Lower leg skin (tissue), 4 donors: ENCODE measurements at places on chromosomes 1 and 21.
A peak's percentile ranks its signal among the peaks of the same experiment; 100 is the strongest.

DNA sequence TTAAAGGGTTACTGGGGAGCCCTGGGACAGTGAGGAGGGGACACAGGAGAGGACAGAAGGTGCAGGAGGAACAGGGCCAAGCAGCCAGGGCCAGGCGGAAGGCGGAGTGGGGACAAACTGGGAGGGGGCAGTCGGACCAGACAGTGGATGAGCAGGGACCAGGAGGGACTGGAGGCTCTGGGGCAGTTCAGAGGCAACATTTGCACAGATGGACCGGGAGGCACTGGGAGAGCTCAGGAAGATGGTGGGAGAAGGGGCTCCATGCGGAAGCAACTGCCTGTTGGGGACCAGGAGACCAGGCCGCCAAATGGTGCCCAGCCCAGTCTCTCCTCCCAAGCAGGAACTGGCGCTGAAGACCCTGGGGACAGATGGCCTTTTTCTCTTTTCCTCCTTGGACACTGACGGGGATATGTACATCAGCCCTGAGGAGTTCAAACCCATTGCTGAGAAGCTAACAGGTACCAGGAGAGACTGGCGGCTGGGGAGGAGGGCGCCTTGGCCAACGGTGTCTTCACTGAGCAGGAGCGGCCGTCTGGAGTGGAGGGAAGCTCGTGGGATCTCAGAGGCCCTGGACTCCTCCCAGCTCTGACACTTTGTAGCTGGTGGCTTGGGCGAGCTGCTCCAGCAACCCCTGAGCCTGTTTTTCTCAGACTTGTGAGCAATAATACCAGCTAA is 847 bp downstream of the SELENON start:
- DNase-seq, result no peak

DNA sequence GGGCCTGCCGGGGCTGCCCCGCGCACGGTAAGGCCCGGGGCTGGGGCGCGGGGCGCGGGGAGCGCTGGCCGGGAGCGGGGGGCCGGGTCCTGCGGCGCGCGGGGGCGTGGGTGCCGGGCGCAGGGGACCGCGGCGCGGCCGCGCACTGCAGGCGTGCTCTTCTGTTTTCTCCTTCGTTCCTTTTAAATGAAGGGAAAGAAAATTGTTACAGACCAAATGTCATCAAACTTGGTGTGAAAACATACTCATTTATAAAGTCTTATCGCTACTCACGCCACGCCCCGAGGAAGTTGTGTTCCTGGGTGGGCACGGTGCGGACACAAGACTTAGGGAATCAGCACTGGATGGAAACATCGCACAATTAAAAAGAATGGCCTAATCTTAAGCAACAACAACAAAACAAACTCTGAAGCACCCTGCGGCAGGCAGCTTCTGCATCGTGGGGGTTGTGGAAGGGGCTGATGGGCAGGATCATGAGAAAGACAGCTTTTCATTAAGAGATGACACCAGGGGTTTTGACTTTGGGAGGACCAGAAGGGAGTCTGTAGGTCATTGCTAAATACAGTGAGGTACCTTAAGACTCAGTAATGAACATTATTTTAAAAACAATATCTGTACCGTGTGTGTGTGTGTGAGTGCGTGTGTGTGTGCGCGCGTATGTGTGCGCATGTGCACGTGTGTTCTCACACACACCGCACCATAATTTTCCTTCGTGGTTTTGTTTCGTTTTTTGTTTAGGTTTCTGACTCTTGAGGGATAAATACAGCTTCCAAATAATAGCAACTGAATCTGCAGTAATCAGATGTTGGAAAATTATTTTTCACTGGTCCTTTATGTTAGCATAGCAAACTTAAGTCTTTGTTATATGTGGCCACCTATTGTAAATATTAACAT is 548 bp downstream of the B3GALT5 start:
- DNase-seq, result no peak

DNA sequence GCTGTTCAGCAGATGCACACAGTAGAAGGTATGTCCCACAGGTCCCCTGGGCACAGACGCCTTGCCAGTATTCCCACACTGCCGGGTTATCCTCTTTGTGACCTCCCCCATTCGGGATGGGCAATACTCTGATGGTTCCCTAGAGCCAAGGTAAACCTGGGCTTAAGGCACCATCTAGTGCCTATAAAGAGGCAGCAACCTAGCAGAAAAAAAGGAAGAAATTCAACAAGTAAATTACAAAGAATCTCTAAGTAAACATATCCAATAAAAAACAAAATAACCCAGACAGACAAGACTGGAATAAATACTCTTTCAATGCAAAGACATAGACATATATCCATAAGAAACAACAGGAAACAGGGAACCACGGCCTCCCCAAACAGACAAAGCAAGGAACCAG is 39.4 kb downstream of the HSF2BP start:
- no peak for DNase-seq

GRCh38 chr1:178064191-178064821 is 29.6 kb upstream of the RASAL2 start:
- no peak for DNase-seq

DNA sequence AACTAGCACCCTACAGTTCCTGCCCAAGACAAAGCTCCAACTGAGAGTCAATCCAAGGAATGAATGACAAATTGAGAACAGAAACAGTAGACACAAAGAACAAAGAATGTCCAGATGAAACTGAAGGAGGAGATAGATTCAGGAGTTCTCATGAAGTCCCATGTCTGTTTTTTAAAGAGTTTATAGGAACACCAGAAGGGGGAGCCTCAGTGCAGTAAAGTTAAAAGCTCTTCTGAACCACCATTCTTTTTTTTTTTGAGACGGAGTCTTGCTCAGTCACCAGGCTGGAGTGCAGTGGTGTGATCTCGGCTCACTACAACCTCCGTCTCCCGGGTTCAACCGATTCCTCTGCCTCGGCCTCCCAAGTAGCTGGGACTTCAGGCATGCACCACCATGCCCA is 323.6 kb downstream of the MRPL39 start:
- no peak for DNase-seq

GRCh38 chr1:101748077-101748476 is 248.6 kb downstream of the OLFM3 start:
- DNase-seq, result no peak

GRCh38 chr1:224047538-224047937 is 66.4 kb upstream of the FBXO28 start:
- DNase-seq, result no peak

DNA sequence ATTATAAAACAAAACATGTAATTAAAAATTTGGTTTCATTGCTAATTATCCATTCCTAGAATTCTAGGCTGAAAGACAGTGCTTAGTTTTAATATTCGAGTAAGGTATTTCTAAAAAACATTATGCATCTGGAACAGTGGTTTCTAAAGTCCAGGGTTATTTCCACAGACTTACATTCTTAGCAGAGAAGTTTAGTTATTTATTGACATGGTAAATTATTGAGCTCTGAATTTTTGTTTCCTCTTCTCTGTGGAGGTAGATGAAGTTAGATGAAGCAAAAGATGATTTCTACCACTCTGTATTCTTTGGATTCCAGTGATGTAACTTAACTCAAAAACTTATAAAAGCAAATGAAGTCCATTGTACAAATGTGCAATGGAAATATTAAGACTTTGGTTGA is 709.4 kb downstream of the MRPL39 start:
- no peak for DNase-seq

GRCh38 chr1:200867018-200867811 is 5.6 kb upstream of the GPR25 start:
- no peak for DNase-seq

DNA sequence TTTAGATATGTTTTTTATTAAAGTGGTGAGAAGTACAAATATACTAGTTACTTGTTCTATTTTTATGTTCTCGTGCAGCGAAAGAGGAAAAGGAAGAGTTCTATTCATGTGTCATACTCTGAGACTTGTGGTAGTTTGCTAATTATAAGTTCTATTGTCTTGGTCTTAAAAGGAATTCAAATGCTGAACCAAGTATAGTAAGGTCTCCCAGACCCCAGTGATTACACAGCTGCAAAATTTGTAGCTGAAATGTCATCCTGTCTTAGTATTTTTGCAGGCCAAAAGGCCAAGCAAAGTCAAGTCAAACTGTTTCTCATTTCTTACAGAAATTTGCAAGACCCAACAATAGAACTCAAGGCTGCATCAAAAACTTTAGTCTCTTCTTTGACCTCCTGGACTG is 268.7 kb downstream of the CHRM3 start:
- no peak for DNase-seq

DNA sequence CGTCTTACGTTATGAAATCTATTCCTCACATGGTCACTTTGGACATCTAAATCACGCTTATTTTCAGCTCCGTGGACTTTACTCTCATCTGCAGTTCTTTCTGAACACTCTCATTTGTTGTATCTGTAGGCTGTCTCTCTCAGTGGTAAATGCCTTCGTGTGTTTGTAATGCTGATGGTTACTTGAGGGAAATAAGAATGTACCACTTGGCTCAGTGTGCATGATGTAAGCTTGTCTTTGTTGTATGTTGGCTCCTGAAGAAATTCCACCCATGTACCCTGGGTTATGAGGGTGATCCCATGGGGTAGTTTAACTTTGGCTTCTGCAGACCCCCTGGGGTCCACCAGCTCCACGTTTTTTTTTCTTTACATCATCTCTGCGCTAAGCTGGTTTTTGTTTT is 378.4 kb downstream of the SETD4 start:
- no peak for DNase-seq

DNA sequence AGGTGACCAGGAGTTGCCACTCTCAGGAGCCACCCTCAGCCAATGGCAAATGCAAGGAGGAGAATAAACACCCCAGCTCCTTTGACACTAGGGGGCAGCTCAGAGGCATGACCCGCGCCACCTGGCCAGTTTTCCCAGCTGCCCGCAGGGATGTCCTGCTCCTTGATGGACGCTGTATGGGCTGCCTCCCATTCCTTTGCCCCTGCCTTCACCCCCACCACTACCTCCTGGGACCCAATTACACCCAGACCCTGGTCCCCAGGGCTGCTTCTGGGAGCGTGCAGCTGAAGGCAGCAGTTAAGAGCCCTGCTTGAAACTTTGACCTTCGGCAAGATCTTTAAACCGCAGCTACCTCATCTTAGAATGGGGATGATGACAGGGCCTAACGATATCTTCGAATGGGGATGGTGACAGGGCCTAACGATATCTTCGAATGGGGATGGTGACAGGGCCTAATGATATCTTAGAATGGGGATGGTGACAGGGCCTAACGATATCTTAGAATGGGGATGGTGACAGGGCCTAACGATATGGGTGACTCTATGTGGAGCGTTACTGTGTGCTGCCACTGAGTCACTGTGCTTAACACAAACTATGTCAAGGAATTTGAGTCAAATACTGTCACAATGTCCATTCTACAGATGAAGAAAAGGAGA is 163.0 kb upstream of the KAZN start:
- DNase-seq, result no peak

- no peak for DNase-seq
Observed at GRCh38 chr1:3316340-3316943, 138.0 kb upstream of the ARHGEF16 start.

GRCh38 chr21:41280115-41280919 is 36.3 kb upstream of the FAM3B start:
- DNase-seq, result no peak

- no peak for DNase-seq
Observed at GRCh38 chr1:223520200-223520599, 127.0 kb downstream of the CCDC185 start.

DNA sequence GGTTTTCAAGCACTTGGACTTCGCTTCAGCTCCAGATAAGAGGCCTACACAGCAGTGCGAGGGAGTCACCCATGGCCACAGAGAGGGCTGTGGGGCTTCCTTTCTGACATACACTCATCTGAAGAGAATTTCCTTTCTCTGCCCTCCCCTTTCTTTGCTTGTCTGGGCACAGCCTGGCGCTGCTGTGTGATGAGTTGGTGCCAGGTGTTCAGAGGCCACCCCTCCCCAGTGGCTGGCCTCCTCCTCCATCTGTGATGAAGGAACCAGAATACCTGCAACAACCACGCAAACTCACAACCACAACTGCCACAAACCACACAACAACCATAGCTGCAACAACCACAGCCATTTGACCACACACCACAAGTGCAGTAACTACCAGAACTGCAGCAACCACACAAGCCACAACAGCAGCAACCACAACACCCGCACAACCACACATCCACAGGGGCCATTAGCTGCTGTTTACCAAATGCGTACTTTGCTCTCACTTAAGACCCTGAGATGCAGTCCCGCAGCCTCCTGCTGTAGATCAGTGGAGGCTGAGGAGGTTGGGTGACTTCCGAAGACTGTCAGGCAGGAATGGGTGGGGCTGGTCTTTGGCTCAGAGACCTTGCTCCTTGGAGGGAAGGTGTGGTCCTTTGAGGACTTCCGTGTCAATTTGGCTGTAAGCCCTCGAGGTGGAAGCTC is 71.1 kb downstream of the IER5 start:
- no peak for DNase-seq

- DNase-seq, result no peak
Observed at GRCh38 chr1:63325279-63325985, 3.1 kb downstream of the FOXD3 start.

DNA sequence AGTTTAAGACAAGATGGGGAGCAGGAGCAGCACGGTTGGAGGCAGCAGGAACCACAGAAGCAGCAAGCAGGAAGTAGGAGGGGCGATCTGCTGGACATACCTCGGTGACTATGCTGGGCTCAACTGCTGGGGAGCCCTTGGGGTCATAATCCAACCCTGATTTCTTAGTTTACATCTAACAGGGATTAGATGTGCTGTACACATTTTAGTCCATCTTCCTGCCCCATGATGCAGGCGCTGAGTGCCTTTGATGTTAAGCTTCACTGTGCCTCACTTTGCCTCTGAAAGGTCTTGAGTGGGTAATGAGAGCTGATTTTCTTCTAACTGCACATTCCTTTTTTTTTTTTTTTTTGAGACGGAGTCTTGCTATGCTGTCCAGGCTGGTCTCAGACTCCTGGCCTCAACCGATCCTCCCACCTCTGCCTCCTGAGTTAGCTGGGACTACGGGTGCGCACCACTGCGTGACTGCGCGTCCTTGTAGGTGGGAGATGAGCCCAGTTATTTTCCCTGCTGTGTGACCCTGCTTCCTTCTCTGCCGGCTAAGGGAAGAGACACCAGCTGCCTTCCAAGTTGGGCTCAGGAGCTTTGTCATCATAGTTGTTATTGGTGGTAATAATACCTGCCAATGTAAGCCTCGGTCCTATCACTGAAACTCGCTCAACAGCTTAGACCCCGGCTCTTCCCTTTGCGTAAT is 1.1 kb upstream of the RCAN3 start:
- peak; percentile 86 for DNase-seq
